ENCODE measurements at places on chromosomes 2 and 18.

DNA sequence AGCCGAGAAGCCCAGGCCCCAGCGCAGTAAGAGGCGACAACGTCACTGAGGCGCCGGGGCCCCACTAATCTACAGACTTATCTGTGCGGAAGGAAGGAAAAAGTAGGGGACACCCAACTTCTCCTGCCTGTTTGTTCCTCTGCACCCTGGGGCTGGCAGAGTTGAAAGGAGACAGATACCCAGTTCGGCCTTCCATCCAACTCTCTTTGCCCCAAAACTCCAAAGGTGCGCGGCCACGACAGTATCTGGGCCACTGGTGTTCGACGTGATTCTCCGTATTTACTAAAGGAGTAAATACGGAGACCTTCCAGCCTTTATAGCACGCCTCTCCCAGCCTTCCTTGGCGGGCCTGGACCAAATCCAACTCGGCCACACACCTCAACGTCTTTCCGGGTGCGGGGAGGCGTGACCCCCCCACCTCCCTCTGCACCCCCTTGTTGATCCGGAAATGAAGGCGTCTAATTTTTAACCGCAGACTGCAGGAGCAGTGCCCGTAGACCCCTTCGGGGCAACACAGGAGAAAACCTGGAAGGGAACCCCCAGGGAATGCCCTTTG is 1.6 kb downstream of the SMAD7 start:
- H3K27ac ChIP-seq: peak overlapping the region; percentile 89
- H3K36me3 ChIP-seq: peaks cover 34% of the 10 kb centered on the region
- H3K27me3 ChIP-seq: no peaks in the 10 kb centered on the region
- no peak for DNase-seq

- H3K36me3 ChIP-seq: no peaks in the 10 kb centered on the region
- DNase-seq: peak; percentile 48
- H3K27ac ChIP-seq: no peak overlapping the region
- peaks cover 17% of the 10 kb centered on the region for H3K27me3 ChIP-seq
- peaks cover 11% of the 10 kb centered on the region for H3K4me1 ChIP-seq
Observed at GRCh38 chr2:38037757-38038621, 38.0 kb downstream of the CYP1B1 start.

DNA sequence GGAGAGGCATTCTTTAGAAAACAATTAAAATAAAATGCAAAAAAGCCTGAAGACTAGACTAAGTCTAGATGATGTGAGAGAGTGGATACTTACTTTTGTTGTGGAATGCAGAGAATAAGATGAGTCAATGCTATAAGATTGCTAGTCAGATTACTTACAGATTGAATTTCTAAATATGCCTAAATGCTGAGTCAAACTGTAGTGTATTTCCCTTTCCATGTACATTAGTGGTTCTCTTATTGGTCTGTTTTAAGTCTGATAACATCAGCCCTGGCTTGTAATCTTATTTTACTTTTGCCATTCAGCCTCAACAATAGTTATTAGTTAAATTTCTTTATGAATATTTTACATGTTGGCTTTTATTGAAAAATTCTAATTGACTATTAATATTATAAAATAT is 702.7 kb downstream of the SOCS6 start:
- H3K4me3 ChIP-seq: no peak overlapping the region
- H3K36me3 ChIP-seq: no peaks in the 10 kb centered on the region
- peak; percentile 27 for DNase-seq
- no peak overlapping the region for H3K27ac ChIP-seq

GRCh38 chr2:196383799-196384198 is 212.4 kb upstream of the STK17B start:
- H3K4me1 ChIP-seq: no peaks in the 10 kb centered on the region
- H3K27ac ChIP-seq: no peak overlapping the region
- H3K4me3 ChIP-seq: no peak overlapping the region
- no peaks in the 10 kb centered on the region for H3K36me3 ChIP-seq

DNA sequence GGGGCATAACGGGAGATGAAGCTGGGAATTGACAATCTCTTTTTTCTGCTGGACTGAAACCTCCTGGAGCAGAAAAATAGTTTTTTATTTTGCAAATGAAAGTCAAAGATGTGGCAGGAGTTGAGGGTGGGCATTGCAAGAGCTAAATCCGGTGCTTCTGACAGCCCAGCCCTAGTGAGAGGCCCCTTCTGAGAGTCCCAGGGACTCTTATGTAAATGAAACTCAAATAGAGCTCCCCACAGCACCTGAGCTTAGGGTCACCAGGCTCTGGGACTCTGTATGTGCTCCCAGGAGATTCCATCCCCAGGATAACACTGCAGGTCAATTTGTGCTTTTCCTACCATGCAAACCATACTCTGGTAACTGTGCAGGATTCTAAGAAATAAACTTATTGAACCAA is 192.8 kb downstream of the ANKRD30B start:
- H3K27ac ChIP-seq: no peak overlapping the region
- DNase-seq: no peak
- H3K36me3 ChIP-seq: no peaks in the 10 kb centered on the region
- no peaks in the 10 kb centered on the region for H3K27me3 ChIP-seq
- H3K4me3 ChIP-seq: no peak overlapping the region

DNA sequence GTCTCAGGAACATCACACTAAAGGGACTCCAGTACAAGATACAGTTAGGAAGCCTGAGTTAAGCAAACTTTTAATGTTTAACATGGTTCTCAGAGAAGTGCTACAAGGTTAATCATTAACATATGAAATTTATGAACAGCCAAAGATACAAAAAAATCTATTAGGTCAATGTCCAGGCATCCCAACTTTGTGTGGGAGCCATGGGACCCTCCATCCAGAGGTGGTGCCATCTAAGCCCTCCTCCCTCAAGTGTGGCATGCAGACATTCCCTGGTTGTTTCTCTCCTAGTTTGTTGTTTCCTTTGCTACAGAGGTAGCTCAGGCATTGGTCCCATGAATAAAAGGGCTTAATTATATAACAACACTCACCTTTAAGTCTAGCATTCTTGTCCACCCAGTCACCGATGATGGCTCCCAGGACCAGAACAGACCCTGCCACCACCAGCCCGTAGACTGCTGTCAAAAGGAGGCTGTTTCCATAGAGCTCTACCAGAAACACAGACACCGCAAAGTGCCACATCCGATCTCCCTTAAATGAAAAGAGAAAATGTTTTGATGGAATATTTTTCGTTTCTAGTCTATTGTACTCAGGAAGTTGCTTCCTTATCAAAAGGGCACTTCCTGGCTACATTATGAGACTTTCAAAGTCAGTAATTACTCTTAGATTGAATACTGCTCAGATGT is 5.7 kb downstream of the SLC40A1 start:
- no peaks in the 10 kb centered on the region for H3K27me3 ChIP-seq
- no peak overlapping the region for H3K4me3 ChIP-seq
- no peaks in the 10 kb centered on the region for H3K36me3 ChIP-seq
- no peak for DNase-seq
- H3K4me1 ChIP-seq: peaks cover 10% of the 10 kb centered on the region

DNA sequence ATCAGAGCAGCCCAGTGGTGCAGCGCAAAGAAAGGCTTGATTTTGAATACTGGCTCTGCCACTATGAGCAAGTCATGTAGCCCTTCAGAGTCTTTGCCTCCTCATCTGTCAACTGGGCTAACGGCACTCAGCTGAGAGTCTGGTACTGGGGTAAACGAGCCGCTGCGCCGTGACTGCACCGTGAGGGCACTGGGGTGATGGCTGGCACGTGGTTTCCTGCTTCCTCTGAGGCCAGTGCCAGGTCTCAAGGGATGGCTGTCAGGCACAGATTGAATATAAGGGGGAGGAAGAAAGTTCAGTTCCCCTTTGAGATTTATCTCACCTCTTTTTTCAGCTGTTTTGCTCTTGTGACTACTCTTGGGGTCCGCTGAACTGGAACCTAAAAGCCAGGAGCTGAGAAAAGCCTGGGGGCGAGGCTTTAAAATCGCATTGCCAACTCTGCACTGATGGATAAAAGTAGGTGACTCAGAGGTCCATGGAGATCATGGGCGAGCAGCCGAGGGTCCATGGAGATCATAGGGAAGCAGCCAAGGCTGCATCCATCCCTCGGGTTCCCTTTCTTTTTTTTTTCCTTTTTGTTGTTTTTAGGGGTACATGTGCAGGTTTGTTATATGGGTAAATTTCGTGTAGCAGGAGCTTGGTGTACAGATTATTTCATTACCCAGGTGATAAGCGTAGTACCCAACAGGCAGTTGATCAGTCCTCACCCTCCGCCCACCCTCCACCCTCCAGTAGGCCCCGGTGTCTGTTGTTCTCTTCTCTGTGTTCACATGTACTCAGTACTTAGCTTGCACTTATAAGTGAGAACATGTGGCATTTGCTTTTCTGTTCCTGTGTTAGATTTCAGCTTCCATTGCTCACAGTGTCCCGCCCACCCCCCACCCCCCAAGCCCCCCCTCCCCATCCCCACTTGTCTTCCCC is 114.3 kb downstream of the SPP2 start:
- H3K36me3 ChIP-seq: no peaks in the 10 kb centered on the region
- H3K27ac ChIP-seq: peak overlapping the region; percentile 39
- no peaks in the 10 kb centered on the region for H3K27me3 ChIP-seq
- peaks cover 20% of the 10 kb centered on the region for H3K4me1 ChIP-seq
- H3K4me3 ChIP-seq: no peak overlapping the region

DNA sequence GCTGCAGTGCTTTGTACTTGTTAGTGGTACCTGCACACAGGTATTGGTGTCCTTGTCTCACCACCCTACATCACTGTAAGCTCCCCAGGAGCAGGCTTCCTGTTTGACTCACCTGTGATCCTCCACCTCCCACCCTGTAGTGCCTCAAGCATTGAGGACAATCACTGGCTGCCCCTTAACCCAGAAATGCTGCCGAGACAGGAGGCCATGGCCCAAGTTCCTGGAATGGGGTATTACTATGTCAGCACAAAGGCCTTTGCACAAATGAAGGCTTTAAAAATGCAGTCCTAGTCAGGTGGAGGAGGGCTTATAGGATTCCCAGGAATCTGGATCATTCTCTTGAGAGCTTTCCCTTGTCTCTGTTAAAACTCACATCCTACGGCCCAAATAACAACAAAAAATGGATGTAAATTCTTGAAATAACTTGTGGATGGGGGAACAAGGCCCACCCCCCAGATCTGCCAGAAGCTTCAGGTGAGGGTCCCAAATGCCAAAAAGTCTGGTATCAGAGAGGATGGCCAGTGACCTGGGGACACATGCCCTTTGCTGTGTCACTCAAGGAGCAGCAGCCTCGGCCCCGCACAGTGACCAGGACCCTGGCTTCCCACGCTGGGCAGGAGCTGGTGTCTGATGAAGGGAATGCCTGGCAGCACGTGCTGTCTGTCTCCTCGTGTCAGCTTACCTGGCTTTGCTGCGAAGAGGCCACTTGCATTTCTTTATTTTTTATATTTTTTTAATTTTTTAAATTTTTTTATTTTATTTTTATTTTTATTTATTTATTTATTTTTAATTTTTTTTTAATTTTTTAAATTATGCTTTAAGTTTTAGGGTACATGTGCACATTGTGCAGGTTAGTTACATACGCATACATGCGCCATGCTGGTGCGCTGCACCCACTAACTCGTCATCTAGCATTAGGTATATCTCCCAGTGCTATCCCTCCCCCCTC is 3.7 kb upstream of the IL37 start:
- no peak overlapping the region for H3K4me3 ChIP-seq
- DNase-seq: no peak
- H3K36me3 ChIP-seq: no peaks in the 10 kb centered on the region
- no peaks in the 10 kb centered on the region for H3K4me1 ChIP-seq
- H3K27me3 ChIP-seq: peaks cover 3% of the 10 kb centered on the region
- H3K27ac ChIP-seq: no peak overlapping the region

DNA sequence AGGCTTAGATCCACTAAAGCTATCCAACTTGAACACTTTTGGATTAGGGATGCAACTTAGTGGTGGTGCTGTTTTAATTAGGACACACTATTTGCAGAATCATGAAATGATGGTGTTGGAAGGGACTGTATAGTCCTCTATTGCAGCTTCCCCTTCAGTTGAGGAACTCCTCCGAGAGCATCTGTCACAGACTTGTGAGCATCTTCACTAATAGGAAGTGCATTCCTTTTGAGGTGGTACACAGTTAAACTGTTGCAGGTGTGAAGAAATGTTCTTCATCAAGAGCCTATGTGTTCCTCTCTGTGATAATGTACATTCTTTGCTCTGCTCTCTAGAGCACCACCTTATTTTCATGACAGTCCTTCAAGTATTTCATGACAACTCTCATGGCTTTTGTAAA is 197.4 kb downstream of the CAMKMT start:
- H3K27ac ChIP-seq: no peak overlapping the region
- no peaks in the 10 kb centered on the region for H3K4me1 ChIP-seq
- H3K4me3 ChIP-seq: no peak overlapping the region

GRCh38 chr2:239579081-239579480 is 178.3 kb upstream of the HDAC4 start:
- H3K27me3 ChIP-seq: no peaks in the 10 kb centered on the region
- no peaks in the 10 kb centered on the region for H3K36me3 ChIP-seq
- DNase-seq: no peak

- no peak overlapping the region for H3K27ac ChIP-seq
- H3K4me1 ChIP-seq: no peaks in the 10 kb centered on the region
- H3K27me3 ChIP-seq: no peaks in the 10 kb centered on the region
Observed at GRCh38 chr2:8343031-8343430, 338.8 kb upstream of the ID2 start.

DNA sequence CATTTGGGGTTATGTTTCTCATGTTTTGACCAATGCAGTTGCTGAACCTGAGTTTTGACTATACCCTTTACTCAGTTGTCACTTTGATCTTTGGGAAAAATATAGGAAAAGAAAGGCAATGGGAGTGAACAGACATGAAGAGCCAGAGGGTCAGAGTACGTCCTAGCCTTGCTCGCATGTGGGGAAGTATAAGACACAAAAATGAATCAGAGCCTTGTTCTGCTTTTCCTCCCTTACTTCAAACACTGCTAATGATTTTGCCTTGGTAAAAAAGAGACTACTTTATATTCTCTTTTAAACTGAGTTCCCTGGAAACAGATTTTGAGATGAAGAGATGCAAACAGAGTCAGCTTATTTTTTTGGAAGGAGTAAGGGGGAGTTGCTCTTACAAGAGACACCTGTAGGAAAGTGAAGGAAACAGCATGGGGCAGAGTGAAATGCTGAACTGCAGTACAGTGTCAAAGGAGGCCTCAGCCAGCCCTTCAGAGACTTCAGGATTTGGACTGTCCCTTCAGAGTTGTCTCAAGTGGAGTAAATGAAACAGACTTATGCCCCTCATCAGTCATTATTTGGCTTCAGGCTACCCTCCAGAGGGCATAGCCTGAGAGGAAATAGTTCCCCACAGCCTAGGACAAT is 11.1 kb upstream of the FAP start:
- H3K4me1 ChIP-seq: peaks cover 8% of the 10 kb centered on the region
- no peak overlapping the region for H3K27ac ChIP-seq
- no peaks in the 10 kb centered on the region for H3K36me3 ChIP-seq
- no peak for DNase-seq

GRCh38 chr2:8440029-8440778 is 241.7 kb upstream of the ID2 start:
- H3K36me3 ChIP-seq: no peaks in the 10 kb centered on the region
- DNase-seq: no peak
- no peak overlapping the region for H3K4me3 ChIP-seq
- no peak overlapping the region for H3K27ac ChIP-seq

DNA sequence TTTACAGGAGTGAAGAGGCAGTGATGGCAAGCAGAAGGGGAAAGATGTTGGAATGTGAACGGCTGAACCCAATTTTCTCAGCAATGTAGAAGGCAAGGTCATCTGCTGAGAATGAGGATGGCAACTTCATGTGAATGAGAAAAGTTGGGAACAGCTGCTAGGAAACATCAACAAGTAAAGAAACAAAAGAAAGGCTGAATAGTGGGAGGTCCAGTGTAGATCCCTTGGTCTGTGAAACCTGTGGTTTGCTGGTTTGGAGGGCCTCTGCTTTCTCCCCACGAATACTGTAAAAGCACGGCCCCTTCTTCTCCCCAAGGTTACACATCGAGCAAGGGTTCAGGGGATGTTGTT is 27.4 kb downstream of the MARCHF4 start:
- no peak for DNase-seq
- no peaks in the 10 kb centered on the region for H3K27me3 ChIP-seq
- H3K4me1 ChIP-seq: peaks cover 31% of the 10 kb centered on the region

- no peak for DNase-seq
- H3K27ac ChIP-seq: no peak overlapping the region
- no peak overlapping the region for H3K4me3 ChIP-seq
- no peaks in the 10 kb centered on the region for H3K4me1 ChIP-seq
Observed at GRCh38 chr18:62258093-62258492, 67.0 kb upstream of the TNFRSF11A start.
